PC-9 (cell line): ENCODE measurements at places on chromosomes 11 and 22. TPM values are rescaled to one million over a fixed set of nuclear protein-coding genes. Genes with fewer than 3 reads are reported as not detected.

TPBGL gene
- total RNA-seq, result not detected in 2 replicates

SERHL2 gene
- total RNA-seq, result 1.9 and 2.4 TPM in 2 replicates

PRRG4 gene
- total RNA-seq, result 11.5 and 11.9 TPM in 2 replicates

GRCh38 chr11:41316751-41317150 is 142.7 kb downstream of the LRRC4C start:
- H3K4me3 ChIP-seq, result no peak overlapping the region
- no peaks in the 10 kb centered on the region for H3K27me3 ChIP-seq
- H3K36me3 ChIP-seq, result no peaks in the 10 kb centered on the region
- H3K4me1 ChIP-seq, result no peaks in the 10 kb centered on the region
- H3K27ac ChIP-seq, result no peak overlapping the region
- no peak for DNase-seq

- no peaks in the 10 kb centered on the region for H3K36me3 ChIP-seq
- no peaks in the 10 kb centered on the region for H3K27me3 ChIP-seq
- no peak overlapping the region for H3K27ac ChIP-seq
These were observed 167.3 kb upstream of the PGR start for GRCh38 chr11:101296896-101297295.

DNA sequence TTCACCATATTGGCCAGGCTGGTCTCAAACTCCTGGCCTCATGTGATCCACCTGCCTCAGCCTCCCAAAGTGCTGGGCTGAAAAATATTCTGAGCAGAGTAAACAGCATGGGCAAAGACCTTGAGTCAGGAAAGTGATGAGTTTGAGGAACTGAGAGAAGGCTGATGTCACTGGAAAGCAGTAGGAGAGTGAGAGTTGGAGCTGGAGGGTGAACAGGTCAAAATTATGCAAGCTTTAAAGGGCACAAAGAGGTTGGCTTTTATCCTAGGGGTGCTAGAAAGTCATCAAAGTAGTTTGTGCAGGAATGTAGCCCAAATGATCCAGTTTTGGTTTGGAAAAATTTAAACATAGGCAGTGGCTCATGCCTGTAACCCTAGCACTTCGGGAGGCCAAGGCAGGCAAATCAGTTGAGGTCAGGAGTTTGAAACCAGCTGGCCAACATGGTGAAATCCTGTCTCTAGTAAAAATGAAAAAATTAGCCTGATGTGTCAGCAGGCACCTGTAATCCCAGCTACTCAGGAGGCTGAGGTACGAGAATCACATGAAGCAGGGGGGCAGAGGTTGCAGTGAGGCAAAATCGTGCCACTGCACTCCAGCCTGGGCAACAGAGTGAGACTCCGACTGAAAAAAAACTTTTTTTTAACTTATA is 44.7 kb upstream of the CXCR5 start:
- H3K27ac ChIP-seq, result no peak overlapping the region
- H3K36me3 ChIP-seq, result no peaks in the 10 kb centered on the region
- no peak for DNase-seq
- no peaks in the 10 kb centered on the region for H3K4me1 ChIP-seq
- H3K4me3 ChIP-seq, result no peak overlapping the region

DNA sequence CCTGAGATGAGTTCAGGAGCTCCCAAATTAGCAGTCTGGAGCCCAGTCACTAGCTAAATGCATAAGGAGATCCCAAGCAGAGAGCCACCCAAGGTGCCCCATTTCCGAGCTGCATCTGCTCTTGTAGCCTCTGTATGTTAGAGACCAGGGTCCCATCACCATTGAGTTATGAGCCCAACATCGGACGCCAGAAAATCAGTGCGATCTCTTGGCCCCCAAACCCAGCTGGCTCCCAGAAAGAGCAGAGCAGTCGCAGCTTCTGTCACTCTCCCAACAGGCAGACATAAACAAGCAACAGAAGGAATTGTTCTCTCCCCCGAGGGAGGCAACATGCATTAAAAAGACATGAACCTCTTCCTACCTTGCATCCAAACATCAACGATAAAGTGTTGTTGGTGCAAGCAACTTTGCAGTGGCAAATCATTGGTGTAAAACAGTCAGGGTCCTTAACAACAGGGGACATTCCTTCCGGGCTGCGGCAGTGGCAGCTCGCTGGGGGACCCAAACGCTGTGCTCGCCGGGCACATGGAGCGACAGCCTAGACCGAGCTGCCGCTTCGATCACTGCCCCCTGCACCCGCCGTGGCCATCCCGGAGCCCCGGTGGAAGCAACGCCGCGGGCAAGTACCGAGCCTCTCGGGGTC is 907.1 kb downstream of the DLG2 start:
- H3K4me3 ChIP-seq, result no peak overlapping the region
- H3K27ac ChIP-seq, result no peak overlapping the region
- DNase-seq, result no peak
- H3K36me3 ChIP-seq, result no peaks in the 10 kb centered on the region
- no peaks in the 10 kb centered on the region for H3K4me1 ChIP-seq
- peaks cover 8% of the 10 kb centered on the region for H3K27me3 ChIP-seq

DNA sequence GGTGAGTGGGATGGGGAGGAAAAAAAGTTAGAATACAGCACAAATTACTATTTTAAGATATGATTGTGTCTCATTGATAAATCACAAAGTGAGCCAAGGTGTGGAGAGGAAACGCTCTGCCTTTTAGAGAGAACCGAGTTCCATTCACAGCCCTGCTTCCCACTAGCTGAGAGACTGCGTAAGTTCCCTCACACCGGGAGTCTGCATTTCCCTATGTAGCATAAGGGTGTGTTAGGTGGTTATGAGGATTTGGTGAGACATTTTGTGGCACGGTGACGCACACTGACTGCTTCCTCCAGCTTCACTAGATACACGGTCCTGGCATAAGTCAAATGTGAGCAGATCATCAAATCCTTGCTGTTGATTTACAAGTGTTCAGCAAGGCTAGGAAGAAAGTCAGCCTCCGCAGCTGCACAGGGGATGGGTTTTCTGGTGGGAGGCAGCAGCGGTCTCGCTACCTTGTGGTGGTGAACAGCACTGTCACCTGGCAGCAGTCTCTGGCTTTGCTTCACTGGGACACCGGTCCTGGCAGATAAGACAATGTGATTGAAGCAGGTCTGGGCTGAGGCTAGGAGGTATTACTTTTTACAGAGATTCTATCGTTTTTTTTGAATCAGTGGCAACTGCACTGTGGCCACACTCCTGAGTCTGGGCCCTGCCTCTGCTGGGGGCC is 312.2 kb upstream of the B3GAT1 start:
- no peak overlapping the region for H3K27ac ChIP-seq
- H3K4me3 ChIP-seq, result no peak overlapping the region
- DNase-seq, result no peak
- H3K36me3 ChIP-seq, result no peaks in the 10 kb centered on the region
- H3K4me1 ChIP-seq, result no peaks in the 10 kb centered on the region

DNA sequence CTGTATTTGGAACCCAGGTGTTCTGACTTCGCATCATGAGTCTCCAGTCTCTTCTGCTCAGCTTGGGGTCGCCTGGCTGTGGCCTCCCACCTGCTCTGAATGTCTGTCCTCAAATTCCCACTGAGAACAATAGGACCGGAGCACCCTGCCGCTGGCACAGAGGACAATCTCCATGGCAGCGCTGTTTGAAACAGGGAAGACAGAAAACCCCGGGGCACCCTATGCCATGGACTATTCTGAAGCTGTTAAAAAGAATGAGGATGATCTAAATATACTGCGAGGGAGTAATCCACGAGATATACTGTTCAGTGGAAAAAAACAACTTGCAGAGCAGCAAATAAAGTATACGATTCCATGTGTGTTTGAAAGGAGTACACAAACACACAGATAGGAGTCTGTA is 415.6 kb upstream of the NARS2 start:
- no peaks in the 10 kb centered on the region for H3K4me1 ChIP-seq
- H3K27ac ChIP-seq, result no peak overlapping the region
- no peaks in the 10 kb centered on the region for H3K36me3 ChIP-seq

GRCh38 chr11:126129727-126130671 is 67.3 kb upstream of the CDON start:
- H3K4me1 ChIP-seq, result peaks cover 30% of the 10 kb centered on the region
- no peak overlapping the region for H3K27ac ChIP-seq
- no peak for DNase-seq

DNA sequence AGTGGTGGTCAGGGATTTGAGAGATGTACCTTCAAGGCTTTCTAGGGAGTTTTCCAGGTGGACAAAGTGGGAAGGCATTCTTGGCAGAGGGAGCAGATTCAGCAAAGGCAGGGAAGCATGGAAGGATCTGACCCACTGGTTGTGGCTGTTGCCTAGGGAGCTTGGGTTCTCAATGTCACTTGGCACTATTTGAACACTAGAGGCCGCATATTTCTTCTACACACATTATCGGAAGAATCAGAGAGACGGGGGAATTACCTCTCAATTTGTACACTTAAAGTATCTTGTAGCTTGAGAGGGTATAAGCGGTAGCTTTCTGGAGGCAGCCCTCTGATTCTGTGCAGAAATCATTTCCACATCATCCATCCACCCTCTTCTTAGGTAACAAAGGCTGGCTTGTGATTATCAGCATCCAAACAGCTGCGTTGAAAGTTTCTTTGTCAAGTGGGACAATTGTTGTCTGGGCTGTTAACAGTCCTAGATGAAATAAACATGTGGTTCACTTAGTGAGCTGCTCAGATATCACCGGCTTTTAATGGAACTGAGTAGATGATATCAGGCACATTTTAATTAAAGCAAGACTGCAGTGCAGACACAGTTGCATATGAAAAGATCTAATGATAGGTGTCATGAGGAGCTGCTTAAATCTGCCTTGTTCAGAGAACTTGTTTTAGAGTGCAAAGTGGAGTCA is 2.6 kb downstream of the NELL1 start:
- H3K4me1 ChIP-seq, result no peaks in the 10 kb centered on the region
- no peak overlapping the region for H3K27ac ChIP-seq

- H3K27ac ChIP-seq, result no peak overlapping the region
- no peak for DNase-seq
- no peaks in the 10 kb centered on the region for H3K36me3 ChIP-seq
These were observed 91.1 kb upstream of the KCNA4 start for GRCh38 chr11:30107899-30108298.
